ENCODE measurements at places on chromosomes 5 and 9. TPM values are rescaled to one million over a fixed set of nuclear protein-coding genes. Genes with fewer than 3 reads are reported as not detected.

- H3K27me3 ChIP-seq = no peaks in the 10 kb centered on the region
- peaks cover 38% of the 10 kb centered on the region for H3K4me1 ChIP-seq
- H3K27ac ChIP-seq = peak overlapping the region; percentile 92
Measured at GRCh38 chr9:131677444-131678180, 62.3 kb downstream of the RAPGEF1 start.

MYOZ3 gene
- polyA plus RNA-seq = 13.8 TPM

- H3K4me1 ChIP-seq = peaks cover 5% of the 10 kb centered on the region
- H3K27me3 ChIP-seq = no peaks in the 10 kb centered on the region
- peak overlapping the region; percentile 79 for H3K27ac ChIP-seq
- H3K36me3 ChIP-seq = no peaks in the 10 kb centered on the region
- peak overlapping the region; percentile 62 for H3K4me3 ChIP-seq
- no peak for DNase-seq
Measured at GRCh38 chr5:126778675-126779403, 1.9 kb downstream of the LMNB1 start.

AHRR gene
- polyA plus RNA-seq = 0.99 TPM

CCNH gene
- polyA plus RNA-seq = 37.6 TPM

- peak; percentile 2 for DNase-seq
- no peaks in the 10 kb centered on the region for H3K36me3 ChIP-seq
- peaks cover 17% of the 10 kb centered on the region for H3K27me3 ChIP-seq
- no peak overlapping the region for H3K27ac ChIP-seq
Measured at GRCh38 chr5:56986626-56986947, 34.7 kb upstream of the MIER3 start.

- DNase-seq = no peak
- no peaks in the 10 kb centered on the region for H3K27me3 ChIP-seq
- H3K4me3 ChIP-seq = no peak overlapping the region
- H3K36me3 ChIP-seq = no peaks in the 10 kb centered on the region
- no peak overlapping the region for H3K27ac ChIP-seq
- H3K4me1 ChIP-seq = peaks cover 22% of the 10 kb centered on the region
Measured at GRCh38 chr5:121692158-121692557, 159.5 kb upstream of the FTMT start.

GRCh38 chr9:136059851-136060670, 35.0 kb downstream of the NACC2 start:
- H3K4me3 ChIP-seq = no peak overlapping the region

DNA sequence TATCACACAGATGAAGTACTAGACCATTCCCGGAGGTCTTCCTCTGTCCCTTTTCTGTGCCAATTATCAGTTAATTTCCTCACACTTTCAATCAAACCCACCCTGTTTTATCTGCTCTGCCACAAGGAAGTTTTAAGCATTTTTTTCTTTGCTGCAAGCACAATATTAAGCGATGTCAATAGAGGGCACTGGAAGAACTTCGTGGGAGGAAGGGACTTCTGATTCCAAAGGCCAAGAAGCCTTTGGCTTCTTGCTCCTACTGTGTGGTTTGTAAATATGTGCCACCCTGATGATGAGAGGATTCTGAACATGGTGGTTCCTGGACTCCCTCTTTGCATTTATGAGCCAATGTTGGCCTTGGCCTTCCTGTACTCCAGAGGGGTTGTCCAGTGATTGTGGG, 1712.5 kb upstream of the C9orf72 start:
- H3K27me3 ChIP-seq = no peaks in the 10 kb centered on the region
- no peak overlapping the region for H3K4me3 ChIP-seq
- H3K27ac ChIP-seq = no peak overlapping the region
- H3K4me1 ChIP-seq = no peaks in the 10 kb centered on the region
- H3K36me3 ChIP-seq = no peaks in the 10 kb centered on the region
- DNase-seq = no peak

Data from cardiac muscle cell (in vitro differentiated cells and primary cell).